ENCODE measurements at places on chromosomes 1 and 21.

DNA sequence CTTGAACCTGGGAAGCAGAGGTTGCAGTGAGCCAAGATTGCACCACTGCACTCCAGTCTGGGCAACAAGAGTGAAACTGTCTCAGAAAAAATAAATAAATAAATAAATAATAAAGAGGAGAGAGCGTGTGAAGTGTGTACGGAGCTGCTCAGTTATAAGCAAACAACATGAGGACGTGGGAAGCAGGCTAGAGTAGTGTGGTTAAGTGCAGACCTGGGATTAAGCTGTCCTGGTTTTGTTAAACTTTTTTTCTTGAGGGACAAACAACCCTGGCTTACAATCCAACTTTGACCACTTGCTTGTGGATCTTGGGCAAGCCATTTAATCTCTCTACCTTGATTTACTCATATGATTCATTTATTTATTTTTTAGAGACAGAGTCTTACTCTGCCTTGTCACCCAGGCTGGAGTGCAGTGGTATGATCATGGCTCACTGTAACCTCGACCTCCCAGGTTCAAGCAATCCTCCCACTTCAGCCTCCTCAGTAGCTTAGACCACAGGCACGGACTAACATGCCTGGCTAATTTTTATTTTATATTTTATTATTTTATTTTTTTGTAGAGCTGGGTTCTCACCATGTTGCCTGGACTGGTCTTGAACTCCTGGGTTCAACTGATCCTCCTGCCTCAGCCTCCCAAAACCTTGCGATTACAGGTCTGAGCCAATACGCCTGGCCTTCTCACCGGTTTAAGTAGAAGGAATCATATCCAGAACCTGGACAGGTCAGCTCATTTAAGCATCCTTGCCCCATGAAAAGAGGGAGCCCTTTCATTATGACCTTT is 52.7 kb downstream of the RPS6KA1 start:
- no peak for DNase-seq

- DNase-seq, result no peak
These were observed 3.4 kb downstream of the TNFRSF18 start for GRCh38 chr1:1202831-1203560.

DNA sequence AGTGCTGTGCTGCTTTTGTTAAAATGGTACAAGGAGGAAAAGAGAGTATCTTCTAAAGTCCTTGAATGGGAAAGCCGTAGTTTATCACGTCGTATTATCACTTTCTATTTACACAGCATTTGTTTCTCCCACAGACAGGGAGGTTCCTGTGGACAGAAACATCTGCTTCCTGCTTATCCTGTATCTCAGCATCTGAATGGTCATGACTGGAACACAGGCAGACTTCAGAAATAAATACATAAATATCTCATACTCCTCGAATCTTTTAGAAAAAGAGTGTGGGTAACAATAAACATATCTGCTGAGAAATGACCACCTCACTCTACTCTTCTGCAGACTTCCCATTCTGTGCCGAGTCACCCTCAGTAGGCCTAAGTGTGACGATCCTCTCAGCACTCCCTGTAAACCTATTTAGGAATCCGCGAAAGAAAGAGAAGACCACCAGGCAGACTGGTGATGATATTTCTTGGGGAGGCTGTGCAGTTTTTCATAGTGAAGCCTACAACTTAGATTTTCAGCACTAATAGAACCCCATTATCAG is 393.5 kb downstream of the SMYD3 start:
- DNase-seq, result no peak

GRCh38 chr1:226572325-226572726 is 23.8 kb downstream of the STUM start:
- no peak for DNase-seq

DNA sequence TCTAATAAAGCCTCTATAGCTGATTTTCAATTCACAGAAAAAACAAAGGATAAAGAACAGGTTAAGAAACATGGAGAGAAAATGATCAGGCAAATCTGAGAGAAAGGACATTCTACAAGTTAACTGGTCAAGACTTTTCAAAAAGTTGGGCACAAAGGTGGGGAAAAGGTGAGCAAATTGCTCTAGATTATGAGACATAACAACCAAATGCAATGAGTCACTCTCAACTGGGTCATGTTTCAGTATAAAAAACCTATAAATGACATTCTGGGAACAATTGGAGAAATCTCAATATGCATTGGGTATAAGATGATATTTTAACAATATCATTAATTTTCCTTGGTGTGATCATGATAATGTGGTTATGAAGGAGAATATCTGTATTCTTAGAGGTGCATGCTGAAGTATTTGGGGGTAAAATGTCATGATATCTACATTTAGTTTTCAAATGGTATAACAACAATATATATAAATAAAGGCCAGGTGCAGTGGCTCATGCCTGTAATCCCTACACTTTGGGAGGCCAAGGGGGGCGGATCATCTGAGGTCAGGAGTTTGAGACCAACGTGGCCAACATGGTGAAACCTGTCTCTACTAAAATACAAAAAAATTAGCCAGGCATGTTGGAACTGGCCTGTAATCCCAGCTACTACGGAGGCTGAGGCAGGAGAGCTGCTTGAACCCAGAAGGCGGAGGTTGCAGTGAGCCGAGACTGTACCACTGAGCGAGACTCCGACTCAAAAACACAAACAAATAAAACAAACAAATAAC is 27.0 kb downstream of the ANKRD13C start:
- no peak for DNase-seq

DNA sequence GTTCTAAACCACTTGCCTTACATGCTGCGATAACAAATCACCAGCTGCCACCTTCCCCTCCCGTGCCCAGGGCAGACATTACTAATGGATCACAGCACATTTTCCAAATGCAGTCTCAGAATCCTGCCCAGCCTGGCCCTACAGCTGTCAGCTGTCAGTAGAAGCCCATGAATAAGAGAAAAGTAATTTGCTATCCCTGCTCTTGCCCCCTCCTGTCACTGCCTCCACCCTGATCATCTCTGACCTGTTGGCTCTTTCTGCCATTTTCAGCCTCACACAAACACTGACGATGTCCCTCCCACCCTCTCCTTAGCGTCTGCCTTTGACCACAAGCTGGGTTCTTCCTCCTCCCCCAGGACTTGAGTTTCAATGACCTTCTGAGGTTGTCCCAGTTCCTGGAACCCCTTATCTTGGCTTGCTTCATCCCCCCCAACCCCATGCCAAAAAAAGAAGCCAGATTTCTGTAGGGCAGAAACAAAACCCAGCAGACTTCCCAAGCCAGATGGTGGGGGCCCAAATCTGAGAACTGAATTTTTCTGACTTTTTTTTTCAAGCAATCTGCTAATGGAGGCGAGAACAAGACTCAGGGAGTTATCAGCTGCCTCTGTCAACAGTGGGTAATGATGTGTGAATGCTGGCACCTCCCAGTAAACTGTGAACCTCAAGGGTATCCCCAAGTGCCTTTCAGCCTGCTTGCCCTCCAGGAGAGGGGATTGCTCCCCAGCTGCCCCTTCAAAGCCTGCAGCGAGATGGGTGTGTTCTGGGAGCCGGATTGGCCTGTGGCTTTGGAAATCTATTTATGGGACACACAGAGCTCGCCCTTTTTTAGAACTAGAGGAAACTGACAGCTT is 216.5 kb upstream of the VAMP3 start:
- DNase-seq, result no peak
